ENCODE measurements at places on chromosomes 5 and 9. TPM values are rescaled to one million over a fixed set of nuclear protein-coding genes. Genes with fewer than 3 reads are reported as not detected.

GRCh38 chr5:80781356-80781755 is 126.6 kb upstream of the DHFR start:
- DNase-seq = no peak

- no peak for DNase-seq
Observed at GRCh38 chr9:137731947-137732813, 113.4 kb downstream of the EHMT1 start.

The MED27 gene
- polyA plus RNA-seq = 15.5 TPM

GRCh38 chr9:136668983-136669790 is 6.5 kb downstream of the EGFL7 start:
- DNase-seq = no peak

GRCh38 chr5:179191506-179192184 is 131.5 kb downstream of the ZNF354C start:
- DNase-seq = no peak

- no peak for DNase-seq
Observed at GRCh38 chr9:5553211-5553610, 42.9 kb downstream of the PDCD1LG2 start.

DNA sequence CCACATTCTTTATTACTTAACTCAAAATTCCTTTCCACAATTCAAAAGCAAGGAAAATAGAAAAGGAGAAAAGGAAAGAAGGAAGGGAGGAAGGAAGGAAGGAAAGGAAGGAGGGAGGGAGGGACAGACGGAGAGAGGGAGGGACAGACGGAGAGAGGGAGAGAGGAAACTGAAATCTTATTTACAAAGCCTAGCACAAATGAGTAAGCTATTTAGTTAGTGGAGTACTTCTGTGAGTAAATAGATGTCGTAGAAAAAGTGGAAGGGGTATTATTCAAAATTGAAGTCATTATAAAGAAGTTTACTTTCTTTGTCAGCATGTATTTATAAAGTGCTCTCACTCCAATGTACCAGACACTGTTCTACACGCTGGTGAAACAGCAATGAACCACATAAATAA is 177.9 kb downstream of the CETN3 start:
- DNase-seq = no peak

GRCh38 chr5:159332800-159333544 is 2.7 kb upstream of the IL12B start:
- DNase-seq = no peak

DNA sequence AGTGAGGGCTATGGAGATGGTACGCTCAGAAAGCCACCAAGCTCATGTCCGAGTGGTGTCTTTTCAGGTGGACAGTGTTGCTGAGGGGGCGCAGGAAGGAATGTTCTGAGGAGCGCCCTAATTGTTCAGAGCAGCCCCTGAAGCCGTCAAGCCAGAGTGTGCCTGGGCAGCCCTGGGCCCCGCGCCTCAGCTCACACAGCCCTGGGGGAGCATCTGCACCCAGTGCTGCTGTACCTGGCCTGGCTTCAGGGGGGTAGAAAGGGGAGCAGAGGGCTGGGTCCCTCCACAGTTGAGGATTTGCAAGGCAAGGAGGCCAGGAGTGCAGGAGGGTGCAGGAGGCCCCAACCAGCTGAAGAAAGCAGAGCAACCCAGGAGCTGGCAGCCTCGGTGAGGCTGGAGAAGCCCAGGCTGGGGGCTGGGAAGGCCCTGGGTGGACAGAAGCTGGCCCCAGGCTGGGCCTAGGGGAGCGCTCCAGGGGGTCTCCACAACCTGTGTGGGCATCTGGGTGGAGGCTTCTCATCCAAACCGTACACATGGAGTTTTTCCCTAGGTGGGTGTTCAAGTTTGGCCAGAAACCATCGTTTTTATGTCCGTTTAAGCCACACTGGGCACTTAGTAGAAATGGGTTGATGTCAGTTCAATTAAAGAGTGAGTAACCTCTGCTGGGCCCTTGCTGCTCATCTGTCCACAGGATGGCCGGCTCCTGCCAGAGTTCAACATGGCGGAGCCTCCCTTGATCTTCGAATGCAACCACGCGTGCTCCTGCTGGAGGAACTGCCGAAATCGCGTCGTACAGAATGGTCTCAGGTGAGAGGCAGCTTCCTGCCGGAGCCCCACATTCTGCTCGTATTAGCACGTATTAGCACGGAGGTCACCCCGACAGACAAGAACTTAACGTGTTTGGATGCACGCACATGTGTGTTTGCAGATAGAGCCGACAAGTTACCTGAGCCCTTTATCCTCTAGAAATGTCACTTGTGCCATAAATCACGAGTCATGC is 62.0 kb upstream of the CACNA1B start:
- no peak for DNase-seq

The S100Z gene
- polyA plus RNA-seq = 0.49 TPM

DNA sequence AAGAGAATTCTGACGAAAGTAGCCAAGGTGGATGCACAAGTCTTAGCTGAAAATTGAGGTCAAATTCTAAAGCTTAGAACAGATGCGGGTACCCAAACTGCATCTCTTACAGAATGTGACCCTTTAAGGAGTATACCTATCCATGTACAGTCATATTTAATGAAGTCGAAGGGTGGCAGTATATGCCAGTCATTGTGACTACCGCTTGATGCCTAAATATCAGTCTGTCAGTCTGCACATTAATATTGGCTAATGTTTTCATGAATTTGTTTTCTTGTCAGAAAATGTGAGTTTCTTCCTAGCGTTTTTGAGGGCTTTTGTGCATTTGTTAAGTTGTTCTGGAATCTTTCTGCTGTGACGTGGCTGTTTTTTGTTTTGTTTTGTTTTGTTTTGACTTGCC is 264.5 kb upstream of the ELAVL2 start:
- DNase-seq = no peak

The SLC6A3 gene
- 3.0 TPM for polyA plus RNA-seq

Data from right lung (tissue), 10 donors.